ENCODE measurements at places on chromosomes 11 and 22.
A peak's percentile ranks its signal among the peaks of the same experiment; 100 is the strongest.

DNA sequence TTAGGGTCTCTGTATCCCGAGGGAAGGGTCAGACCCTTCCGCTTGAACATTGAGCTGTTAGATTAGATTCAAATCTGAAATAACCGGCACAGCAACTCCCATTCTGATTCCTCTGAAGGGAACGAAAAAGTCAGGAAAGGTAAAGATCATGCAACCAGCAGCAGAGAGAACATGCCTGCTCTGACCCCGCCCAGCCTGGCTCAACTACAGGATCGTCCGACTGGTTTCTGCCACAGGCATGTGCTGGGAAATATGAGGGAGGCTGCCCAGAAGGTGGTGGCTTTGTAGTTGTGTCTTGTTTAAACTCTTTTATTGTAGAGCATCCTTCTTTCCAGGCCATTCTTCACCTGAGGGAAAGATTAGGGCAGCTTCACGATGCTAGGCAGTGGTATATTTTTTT lies 5.0 kb upstream of the MTNR1B start:
- no peak for DNase-seq

DNA sequence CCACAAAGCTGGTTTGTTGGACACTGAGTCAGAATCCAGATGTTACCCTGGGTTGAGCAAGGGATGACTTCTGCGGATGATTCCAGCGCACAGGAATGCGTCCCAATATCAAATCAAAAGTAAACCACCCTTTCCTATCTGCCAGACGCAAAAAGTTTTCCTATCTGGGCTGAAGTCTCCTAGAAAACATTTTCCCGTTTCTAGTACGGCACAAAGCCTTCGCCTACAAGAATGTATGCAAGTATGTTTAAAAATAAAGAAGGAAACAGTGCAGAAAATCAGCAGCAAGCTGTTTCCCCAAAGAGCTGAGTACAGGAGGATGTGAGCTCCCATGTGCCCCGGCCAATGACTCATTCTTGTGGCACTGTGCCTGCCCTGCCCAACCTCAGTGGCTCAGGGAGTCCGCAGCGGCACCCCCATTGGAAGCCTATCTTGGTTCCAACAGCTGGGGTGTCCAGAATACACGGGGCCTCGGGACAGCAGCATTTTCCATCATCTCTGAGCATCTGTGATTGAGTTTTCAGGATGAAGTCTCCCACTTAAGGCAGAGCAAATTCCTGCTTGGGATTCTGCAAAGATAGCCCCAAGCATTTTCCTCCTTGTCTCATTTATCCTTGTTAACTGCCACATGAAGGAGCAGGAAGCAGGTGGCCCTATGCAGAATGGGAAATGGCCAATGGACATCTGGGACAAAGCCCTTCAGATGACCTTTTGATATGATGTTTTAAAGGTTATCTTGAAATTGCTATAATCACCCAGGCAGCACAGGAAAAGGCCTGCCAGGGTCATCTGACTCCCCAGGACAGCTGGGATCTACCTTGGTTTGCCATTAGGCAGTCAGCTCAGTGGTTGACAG lies 17.5 kb downstream of the KCNJ5 start:
- peak; percentile 81 for DNase-seq

DNA sequence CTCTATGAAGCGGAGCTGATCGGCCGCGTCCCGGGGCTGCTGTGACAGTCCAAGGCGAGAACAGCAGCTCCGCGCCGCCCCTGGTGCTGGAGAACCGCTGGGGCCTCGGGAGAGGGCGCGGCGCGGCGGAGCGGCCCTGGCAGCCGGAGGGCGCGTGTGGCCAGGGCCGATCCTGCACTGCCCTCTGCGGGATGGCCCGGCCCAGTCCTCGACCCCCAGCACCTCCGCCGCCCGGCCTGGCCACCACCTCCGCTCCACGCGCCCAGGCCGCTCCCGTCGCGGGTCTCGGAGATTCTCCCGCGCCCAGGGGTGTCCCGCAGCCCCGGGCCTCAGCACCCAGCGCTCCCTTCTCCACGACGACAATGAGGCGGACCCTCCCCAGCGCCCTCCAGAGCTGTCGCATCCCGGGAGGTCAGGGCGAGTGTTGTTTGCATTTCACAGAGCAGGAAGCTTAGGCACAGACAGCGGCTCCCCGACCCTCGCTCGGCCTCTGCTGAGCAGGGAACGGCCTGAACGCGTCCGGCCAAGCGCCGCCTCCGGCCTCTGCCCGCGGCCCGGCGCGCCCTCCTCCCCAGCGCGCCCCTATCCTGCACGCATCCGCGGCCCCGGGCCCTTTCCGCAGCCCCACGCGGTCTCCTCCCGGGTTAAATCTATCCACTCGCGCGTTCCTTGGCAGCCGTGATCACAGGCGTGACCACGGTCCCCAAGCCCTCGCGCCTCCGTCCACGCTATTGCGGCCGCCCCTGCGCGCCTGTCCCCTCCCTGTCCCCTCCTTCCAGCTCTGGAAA lies 109.7 kb downstream of the WNT7B start:
- peak; percentile 43 for DNase-seq

GRCh38 chr11:102513869-102514268 lies 16.7 kb downstream of the MMP7 start:
- DNase-seq: peak; percentile 24

DNA sequence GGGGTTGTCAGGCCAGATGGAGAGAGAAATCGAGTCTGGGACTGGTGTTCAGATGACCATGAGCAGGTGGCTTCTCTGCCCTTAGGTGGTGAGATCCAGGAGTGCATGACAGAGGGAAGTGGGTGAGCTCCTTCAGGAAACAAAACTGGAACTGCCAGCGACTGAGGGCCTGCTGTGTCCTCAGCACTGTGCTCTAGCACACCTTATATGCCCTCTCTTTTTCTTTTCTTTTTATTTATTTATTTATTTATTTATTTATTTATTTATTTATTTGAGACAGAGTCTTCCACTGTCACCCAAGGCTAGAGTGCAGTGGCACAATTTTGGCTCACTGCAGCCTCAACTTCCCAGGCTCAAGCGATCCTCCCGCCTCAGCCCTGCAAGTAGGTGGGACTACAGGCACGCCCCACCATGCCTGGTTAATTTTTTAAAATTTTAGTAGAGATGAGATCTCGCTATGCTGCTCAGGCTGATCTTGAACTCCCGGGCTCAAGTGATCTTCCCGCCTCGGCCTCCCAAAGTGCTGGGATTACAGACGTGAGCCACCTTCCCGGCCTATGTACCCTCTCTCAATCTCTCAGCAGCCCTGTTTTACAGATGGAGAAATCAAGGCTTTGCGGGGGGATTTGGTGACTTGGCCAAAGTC lies 14.8 kb upstream of the RASD2 start:
- no peak for DNase-seq

- peak; percentile 64 for DNase-seq
Observed at GRCh38 chr22:43777286-43777685, 34.8 kb downstream of the EFCAB6 start.

GRCh38 chr11:69636512-69637197 lies 4.3 kb upstream of the CCND1 start:
- peak; percentile 90 for DNase-seq

DNA sequence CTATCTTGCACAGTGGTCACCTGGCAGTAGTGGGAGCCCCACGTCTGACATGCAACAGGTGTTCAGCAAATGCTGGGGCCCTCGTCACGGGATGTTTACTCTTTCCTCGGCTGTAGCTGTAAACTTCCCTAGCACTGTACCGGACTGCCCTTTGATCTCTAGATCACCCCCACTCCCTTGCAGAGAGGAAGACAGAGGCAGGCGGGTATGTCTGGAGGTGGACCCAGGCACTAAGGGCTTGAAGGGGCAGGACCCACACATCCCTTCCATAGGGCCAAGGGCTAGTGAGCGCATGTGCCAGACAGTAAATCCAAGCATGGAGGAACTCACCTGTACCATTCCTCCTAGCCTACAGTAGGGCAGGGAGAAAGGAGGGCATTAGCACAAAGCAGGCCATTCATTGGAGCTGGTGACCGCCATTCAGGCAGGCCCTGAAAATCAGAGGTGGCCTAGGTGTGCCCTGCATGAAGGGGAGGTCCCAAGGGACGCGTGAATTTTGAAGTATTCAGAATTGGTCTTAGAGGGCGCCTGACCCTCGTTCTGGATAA lies 1.9 kb upstream of the SMTN start:
- DNase-seq: no peak

GRCh38 chr11:125253795-125254525 lies 89.4 kb downstream of the PKNOX2 start:
- no peak for DNase-seq

GRCh38 chr11:35662061-35662648 lies 420 bp upstream of the TRIM44 start:
- no peak for DNase-seq

GRCh38 chr11:126862664-126863243 lies 137.8 kb downstream of the KIRREL3 start:
- DNase-seq: no peak

All from cardiac fibroblast (primary cell).